ENCODE measurements at places on chromosomes 16 and 17. TPM values are rescaled to one million over a fixed set of nuclear protein-coding genes. Genes with fewer than 3 reads are reported as not detected.

Gene TBC1D28
- not detected for total RNA-seq

Gene RNF43
- total RNA-seq, result 1.3 TPM

Gene SLC52A1
- total RNA-seq, result not detected

Gene ZFHX3
- total RNA-seq, result 0.78 TPM

Gene PRSS53
- 5.1 TPM for total RNA-seq

Gene TBC1D16
- total RNA-seq, result 1.1 TPM

- H3K4me3 ChIP-seq, result no peak overlapping the region
- peaks cover 26% of the 10 kb centered on the region for H3K4me1 ChIP-seq
- H3K27me3 ChIP-seq, result no peaks in the 10 kb centered on the region
These were observed 14.0 kb upstream of the STAC2 start for GRCh38 chr17:39239640-39240314.

DNA sequence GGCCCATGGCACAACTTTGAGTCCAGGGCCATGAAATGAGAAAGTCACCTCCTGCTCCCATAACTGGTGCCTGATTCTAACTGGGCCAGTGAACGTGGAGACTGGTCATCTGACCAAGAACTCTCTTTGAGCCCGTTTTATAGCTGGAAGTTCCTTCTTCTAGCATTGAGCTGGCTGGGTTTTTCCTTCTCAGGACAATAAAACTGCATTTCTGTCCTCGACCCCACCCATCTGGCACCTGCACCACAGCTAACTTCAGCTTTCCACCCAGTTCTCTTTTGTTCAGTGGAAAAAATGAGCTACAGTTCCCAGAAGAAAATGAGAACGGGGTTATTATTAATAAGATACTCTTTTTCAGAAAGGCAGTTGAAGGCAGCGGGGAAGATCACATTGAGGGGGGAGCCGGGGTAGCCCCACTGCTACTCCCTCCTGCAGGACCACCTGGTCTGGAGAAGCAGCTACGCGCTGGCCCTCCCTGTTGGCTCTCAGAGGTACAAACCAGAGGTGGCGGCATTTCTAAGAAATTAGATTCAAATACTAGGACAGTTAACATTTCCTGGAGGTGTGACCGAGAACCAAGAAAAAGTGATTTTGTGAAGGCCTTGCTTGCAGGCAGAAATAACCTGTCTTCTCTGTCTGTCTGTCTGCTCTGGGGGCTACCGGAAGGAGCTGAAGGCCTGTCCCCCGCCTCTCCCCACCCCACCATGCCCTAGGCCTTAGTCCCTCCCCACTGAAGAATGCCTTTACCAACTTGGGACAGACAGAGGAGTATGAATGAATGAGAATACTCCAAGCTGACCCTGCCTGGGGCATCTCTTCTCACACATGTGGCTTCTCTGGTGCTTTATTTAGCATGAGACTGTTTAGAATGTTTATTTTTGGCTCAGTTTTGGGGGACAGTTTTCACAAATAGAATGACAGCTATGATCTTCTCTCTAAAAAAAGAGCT is 123.9 kb downstream of the XYLT1 start:
- no peaks in the 10 kb centered on the region for H3K36me3 ChIP-seq
- DNase-seq, result peak; percentile 76
- H3K27ac ChIP-seq, result peak overlapping the region; percentile 72
- no peaks in the 10 kb centered on the region for H3K27me3 ChIP-seq
- H3K4me1 ChIP-seq, result peaks cover 79% of the 10 kb centered on the region

GRCh38 chr16:57530522-57531252 is 5.7 kb downstream of the CCDC102A start:
- H3K27me3 ChIP-seq, result no peaks in the 10 kb centered on the region
- H3K36me3 ChIP-seq, result no peaks in the 10 kb centered on the region
- H3K27ac ChIP-seq, result peak overlapping the region; percentile 100
- DNase-seq, result peak; percentile 42

DNA sequence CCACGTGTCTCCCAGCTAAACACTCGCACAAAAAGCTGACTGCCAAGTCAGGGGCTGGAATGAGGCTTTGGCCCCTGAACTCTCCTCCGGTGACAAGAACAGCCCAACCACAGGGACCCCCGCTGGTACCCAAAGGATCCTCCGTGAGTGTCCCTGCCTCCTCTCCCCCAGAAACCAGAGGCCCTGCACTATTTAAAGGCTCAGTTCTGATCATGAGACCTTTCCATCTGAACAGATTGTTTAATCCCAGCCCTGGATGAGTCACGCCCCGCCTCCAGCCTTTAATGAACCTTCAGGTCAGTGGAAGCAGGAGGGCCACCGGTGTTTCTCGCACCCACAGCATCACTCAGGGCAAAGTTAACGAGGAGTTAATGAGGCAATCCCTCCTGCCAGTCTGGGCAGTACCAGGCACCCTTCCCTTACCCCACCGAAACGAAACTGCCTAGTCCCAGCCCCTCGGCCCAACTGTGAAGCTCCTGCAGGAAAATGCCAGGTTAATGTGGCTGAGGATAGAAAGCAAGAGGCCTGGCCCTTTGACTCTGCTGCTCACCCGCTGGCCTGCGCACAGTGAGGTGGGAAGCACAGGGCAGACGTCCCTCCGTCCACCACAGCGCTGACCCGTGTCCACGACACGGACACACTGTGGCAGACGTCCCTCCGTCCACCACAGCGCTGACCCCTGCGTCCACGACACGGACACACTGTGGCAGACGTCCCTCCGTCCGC is 32.4 kb downstream of the TIMM22 start:
- H3K27me3 ChIP-seq, result no peaks in the 10 kb centered on the region
- no peak for DNase-seq

- no peaks in the 10 kb centered on the region for H3K36me3 ChIP-seq
- H3K27me3 ChIP-seq, result no peaks in the 10 kb centered on the region
- H3K27ac ChIP-seq, result no peak overlapping the region
- H3K4me3 ChIP-seq, result no peak overlapping the region
- peak; percentile 34 for DNase-seq
These were observed 21.3 kb downstream of the COX4I1 start for GRCh38 chr16:85820604-85821372.

DNA sequence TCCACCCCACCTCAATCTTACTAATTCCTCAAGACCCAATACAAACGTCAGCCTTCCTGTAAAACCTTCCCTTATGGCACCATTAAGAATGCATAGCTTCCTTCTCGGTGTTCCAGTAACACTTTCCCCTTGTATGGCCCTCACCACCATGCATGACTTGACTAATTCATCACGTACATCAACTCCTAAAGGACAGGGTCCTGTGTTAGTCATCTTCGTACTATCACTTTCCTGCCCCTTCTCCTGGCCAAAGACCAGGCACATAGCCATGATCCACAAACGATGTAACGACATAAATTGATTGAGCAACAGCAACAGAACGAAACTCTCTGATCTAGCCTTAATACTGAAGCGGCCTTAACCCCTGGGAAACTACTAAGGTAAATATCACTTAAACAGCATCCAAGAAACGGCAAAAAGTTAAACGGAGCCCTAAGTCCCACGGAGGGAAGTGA is 612 bp downstream of the PSMD12 start:
- H3K4me1 ChIP-seq, result peaks cover 27% of the 10 kb centered on the region
- no peaks in the 10 kb centered on the region for H3K27me3 ChIP-seq
- peak overlapping the region; percentile 98 for H3K4me3 ChIP-seq
- DNase-seq, result no peak

- H3K27ac ChIP-seq, result no peak overlapping the region
- H3K4me1 ChIP-seq, result peaks cover 5% of the 10 kb centered on the region
- H3K4me3 ChIP-seq, result no peak overlapping the region
- H3K36me3 ChIP-seq, result no peaks in the 10 kb centered on the region
These were observed 57.7 kb downstream of the HSD17B2 start for GRCh38 chr16:82092711-82093110.

DNA sequence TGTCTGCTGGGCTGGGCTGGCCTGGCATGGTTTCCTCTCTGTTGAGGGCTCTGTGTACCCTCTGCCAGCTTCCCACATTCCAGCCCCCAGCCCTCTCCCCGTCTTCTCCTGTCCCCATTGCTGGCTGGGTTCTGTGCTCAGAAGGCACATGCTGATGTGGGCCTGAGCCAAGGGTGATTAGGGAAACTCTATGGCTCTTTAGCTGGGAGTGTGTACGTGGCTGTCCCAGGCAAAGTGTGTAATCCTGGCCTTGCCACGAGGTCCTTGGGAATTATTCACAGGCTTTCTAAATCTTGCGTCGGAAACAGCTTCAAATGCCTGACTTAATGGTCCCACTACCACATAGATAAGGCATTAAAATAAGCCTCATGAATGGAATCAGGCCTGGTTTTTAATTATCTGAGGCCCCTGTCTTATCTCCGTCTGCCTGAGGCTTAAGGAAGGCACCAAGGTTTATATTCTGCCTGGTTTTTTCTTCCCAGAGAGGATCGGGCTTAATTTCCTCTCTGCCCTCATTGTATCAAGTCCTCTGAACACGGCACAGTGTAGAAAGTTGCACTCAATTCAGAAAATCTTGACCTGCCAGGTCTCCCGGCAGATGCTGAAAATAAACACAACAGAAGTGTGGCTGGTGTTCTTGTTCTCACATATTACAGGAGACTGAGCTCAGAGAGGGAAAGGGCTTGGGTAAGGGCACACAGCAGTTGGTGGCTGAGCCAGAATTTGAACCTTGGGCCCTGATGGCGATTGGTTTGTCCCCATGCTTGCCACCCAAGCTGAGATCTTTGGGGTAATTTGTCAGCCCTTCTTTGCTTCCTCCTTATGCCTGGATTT is 52.9 kb upstream of the LGALS9 start:
- peak overlapping the region; percentile 84 for H3K27ac ChIP-seq
- peak overlapping the region; percentile 61 for H3K4me3 ChIP-seq
- H3K4me1 ChIP-seq, result peaks cover 58% of the 10 kb centered on the region
- no peaks in the 10 kb centered on the region for H3K27me3 ChIP-seq
- H3K36me3 ChIP-seq, result peaks cover 5% of the 10 kb centered on the region

GRCh38 chr16:15427648-15428239 is 6.6 kb upstream of the BMERB1 start:
- no peak overlapping the region for H3K27ac ChIP-seq
- no peaks in the 10 kb centered on the region for H3K36me3 ChIP-seq
- no peak overlapping the region for H3K4me3 ChIP-seq
- DNase-seq, result no peak

- no peaks in the 10 kb centered on the region for H3K36me3 ChIP-seq
- DNase-seq, result no peak
- H3K4me3 ChIP-seq, result no peak overlapping the region
- no peaks in the 10 kb centered on the region for H3K27me3 ChIP-seq
These were observed 469.0 kb downstream of the MAF start for GRCh38 chr16:79131321-79132075.

- peaks cover 60% of the 10 kb centered on the region for H3K4me1 ChIP-seq
- peak overlapping the region; percentile 77 for H3K27ac ChIP-seq
- H3K36me3 ChIP-seq, result peaks cover 18% of the 10 kb centered on the region
- H3K4me3 ChIP-seq, result no peak overlapping the region
- DNase-seq, result peak; percentile 62
These were observed 7.0 kb downstream of the TMC8 start for GRCh38 chr17:78137392-78138203.

All from natural killer cell treated with Interleukin-12 subunit alpha and Interleukin-12 subunit beta and Interleukin-15 and Interleukin-18, amount 100 ng/mL, for 72 hours (primary cell).